ENCODE measurements at places on chromosomes 13 and 19.

DNA sequence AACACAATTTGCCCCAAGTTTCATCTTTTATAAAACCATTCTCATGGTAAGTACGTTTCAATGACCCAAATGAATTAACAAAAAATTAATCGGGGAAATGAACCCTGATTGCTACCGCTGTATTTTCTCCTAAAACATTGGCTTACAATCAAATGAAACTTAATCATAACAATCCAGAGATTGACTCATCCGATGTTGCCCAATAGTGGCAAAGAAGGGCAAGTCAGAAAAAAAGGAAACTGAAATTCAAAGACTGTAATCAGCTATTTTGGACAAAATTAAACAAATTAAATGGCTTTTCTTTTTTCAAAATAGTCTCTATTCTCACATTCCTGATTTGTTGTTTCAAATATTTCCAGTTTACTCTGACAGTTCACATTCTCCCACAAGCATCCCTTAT lies 3.9 kb upstream of the ACOD1 start:
- peak; percentile 7 for DNase-seq

DNA sequence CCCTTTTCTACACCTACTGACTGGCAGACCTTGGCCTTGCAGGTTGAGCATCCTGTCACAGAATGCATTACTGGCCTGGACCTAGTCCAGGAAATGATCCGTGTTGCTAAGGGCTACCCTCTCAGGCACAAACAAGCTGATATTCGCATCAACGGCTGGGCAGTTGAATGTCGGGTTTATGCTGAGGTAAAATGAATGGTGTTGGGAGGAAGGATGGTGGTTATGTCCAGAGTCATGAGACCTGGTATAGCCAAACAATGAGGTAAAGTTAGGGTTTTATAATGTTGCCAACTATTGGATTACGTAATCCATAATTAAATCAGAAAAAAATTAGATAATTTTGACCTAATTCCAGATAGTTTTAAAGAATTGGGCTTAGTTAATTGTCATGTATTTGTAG lies 212.5 kb downstream of the PCCA start:
- DNase-seq, result no peak

GRCh38 chr19:14115756-14116155 lies 1.8 kb downstream of the PRKACA start:
- no peak for DNase-seq

DNA sequence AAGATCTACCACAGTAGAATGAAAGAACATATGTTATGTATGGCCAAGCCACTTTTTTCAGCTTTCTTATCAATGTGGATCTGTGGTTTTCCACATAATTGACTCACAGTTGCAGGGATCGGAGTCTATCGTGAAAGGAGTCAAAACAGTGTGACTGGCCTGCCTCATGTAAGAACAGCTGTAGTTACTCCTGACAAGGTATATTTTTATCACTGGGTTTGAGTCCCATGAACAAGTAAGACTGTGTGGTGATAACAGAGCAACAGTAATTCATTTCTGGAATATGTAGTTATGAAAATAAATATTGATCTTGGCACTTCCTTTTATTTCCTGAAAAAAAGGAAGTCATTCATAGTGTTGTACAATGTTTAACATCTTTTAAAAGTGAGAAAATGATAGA lies 416.6 kb downstream of the KLF12 start:
- no peak for DNase-seq

- DNase-seq, result no peak
These were observed 8.7 kb downstream of the RPS28 start for GRCh38 chr19:8329996-8330395.

- no peak for DNase-seq
These were observed 113.8 kb downstream of the SLITRK6 start for GRCh38 chr13:85685436-85685835.

DNA sequence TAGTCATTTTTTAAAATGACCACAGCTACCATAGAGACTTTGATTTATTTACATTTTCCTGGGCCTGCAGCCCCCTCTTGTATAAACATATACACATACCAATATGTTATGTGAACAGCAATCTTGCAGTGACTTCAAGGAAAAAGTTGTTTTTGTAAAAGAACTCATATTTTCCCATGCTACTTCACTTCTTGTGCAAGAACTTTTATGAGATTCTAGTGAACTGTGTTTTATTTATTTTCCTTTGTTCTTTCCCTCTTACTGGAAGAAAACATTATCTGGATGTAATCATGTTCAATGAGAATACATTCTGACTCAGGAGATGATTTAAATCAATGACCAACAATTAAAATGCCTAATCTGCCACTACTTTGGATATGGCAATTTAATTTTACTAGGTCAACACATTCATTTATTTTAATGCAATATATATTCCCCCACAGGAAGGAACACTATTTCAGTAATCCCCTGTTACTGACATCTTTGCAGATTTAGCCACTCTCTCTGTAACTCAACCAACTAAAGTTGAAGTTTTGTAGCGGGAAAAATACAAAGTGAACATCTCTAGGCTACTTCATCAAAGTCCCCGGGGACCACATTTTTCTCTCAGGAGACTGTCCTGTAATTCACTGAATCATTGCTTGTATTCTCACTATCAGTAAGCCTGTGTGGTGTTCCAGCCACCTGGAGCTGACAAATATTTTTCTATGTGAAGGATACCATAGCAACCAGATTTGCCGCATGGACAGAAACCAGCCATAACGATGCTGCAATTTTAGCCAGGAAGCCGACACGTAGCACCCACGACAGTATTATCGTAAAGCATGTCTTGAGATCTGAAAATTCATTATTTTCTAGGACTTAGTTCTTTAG lies 90.5 kb downstream of the STARD13 start:
- peak; percentile 79 for DNase-seq

DNA sequence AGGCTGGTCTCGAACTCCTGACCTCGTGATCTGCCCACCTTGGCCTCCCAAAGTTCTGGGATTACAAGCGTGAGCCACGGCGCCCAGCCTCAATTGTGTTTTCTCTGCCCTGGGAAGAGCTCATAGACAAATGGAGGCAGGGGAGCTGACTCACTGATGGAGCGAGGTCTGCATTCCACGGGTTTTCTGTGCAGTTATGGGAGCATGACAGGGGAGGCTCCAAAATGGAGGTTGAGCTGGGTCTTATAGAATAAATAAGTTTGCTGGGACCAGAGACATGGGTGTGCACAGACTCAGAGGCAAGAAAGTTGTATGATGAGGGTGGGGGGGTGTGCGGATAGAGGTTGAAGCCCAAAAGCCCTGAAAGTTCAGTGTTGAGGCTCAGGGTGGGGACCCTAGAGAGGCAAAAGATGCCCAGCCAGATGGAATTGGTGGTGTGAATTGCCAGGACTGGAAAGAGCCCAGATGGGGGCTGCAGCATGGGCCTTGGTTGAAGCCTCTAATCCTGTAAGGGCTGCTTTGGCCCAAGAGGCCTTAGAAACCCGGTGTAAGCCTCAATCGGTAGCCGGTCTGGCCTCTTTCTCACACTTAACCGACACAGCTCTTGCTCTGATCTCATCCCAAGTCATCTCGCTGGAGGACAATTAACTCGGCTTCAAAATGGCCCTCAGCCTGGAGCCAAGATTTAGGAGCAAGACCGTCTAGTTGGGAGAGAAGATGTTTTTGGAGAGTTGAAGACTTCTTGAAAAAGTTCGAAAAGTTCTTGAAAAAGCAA lies 1.9 kb downstream of the TPM4 start:
- DNase-seq, result no peak

- DNase-seq, result no peak
These were observed 66.0 kb downstream of the EPS15L1 start for GRCh38 chr19:16405797-16406196.

GRCh38 chr13:27483421-27483820 lies 33.1 kb upstream of the MTIF3 start:
- DNase-seq, result no peak

- DNase-seq, result no peak
These were observed 4.9 kb downstream of the UBL3 start for GRCh38 chr13:29845440-29846056.

DNA sequence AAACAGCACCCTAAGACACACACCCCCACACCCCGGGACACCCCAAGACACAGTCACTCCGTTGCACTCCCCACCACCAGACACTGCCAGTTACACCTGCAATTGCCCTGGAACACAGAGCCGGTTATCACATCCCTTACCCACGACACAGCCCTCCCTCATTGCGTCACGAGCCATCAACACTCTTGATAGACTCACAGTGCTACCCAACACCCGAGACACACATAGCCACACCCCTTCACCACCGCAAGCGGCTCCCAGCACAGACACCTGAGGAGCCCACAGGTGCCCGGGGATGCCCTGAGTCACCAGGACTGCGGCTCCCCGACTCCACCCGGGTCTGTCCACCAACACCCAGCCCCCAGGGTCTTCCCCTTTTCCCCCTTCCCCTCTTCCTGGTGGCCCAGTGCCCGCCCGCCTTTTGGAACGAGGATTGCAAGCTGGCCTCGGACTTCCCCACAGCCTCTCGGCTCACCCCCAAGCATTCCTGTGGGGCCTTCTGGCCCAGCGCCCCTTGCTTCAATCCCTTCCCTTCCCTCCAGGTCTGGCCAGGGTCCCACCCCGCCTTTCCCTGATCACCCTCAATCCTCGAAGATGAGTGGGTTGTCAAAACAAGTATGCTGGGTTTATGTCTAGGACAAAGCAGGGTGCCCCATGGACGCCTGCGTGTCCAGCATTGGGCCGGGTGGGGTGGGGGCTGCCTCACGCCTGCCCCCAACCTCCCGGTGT lies 1.7 kb upstream of the PTGER1 start:
- DNase-seq, result peak; percentile 41

All from AG04450 (cell line).